ENCODE measurements at places on chromosomes 3 and 15.

DNA sequence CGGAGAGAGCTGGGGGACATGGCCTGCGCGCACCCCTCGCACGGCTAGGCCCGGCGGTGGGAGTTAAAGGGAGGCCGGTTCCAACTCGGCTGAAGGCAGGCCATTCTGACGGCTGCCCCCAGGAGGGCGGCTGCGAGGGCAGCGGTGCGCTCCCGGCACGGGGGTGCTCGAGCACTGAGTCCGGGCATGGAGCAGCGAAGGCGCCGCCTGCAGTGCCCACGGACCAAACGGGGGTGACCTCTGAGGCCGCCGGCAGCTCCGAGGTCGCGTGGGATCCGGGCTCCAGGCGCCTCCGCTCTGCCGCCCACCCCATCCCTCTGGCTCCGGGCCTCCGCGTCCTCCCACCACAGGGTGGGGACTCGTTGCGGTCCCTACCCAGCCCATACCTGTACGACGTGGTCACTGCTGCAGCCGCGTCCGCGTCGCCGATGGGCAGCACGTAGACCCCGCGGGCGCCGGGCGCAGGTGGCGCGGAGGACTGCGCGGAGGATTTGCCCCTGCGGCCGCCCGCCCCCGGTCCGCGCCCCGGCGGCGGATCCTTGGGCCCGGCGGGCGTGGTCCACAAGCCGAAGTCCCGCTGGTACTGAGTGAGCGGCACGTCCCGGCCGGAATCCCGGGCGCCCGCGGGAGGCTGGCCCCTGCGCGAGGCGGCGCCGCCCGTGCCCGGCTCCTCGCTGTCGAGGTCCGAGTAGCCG is 469 bp downstream of the MAP6D1 start:
- DNase-seq, result peak; percentile 64

DNA sequence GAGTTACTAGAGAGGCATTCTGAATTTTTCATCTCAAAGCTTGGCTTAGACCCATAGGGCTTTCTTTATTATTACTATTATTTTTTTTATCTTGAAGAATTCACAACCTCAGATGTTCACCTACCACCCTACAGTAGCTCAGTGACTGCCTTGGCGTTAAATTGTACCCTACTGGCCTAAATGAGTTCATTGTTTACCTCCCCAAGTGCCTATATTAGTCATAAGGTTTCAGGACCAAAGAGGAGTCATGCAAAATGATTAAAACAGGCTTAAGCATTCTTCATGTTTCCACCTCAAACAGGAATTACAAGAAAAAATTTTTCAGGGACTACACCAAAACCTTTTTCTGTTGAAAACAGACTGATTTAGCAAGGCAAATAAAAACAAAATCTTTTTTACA is 751.5 kb downstream of the SQOR start:
- no peak for DNase-seq

- no peak for DNase-seq
These were observed 33.0 kb upstream of the LACTB start for GRCh38 chr15:63088533-63089245.

- no peak for DNase-seq
These were observed 172.8 kb upstream of the ICE2 start for GRCh38 chr15:60651734-60652141.

- DNase-seq, result no peak
These were observed 81.6 kb downstream of the DNASE1L3 start for GRCh38 chr3:58129041-58129770.

DNA sequence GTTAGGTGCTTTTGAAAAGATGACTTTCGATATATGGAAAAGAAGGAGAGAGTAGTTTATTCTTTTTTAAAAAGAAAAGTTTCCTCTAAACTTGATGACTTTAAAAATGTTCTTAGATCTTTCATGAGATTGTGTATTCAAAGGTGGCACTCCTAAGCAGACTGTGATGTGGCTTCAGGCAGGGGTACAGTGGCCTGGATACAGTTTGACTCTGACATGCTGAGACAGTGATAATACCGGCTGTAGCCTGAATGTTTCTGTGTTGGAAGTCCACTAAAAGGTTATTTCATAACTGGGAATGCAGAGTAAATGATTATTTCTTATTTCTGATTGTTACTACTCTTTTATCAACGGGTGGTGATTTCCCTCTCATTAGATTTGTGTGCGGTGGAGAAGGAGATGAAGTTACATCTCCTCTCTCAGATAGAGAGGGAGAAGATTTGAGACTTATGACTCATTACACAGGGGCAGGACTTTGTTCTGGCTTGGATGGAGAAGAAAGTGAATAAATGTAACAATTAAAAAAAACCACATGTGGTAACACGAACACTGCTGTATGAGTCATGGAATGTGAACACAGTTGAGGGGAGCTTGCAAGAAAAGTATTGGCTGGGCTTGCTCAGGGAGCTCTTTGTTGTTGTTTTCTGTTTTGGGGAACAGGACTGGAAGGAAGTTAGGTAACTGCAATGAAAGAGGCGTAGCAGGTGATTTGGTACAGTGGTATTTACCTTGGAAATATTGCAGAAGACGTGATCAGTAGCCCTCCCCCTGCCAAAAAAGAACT is 21.6 kb downstream of the SPTSSB start:
- no peak for DNase-seq

- DNase-seq, result no peak
These were observed 77.1 kb downstream of the SEMA6D start for GRCh38 chr15:47794252-47794914.

- no peak for DNase-seq
These were observed 31.6 kb downstream of the SCAP start for GRCh38 chr3:47444103-47444502.

DNA sequence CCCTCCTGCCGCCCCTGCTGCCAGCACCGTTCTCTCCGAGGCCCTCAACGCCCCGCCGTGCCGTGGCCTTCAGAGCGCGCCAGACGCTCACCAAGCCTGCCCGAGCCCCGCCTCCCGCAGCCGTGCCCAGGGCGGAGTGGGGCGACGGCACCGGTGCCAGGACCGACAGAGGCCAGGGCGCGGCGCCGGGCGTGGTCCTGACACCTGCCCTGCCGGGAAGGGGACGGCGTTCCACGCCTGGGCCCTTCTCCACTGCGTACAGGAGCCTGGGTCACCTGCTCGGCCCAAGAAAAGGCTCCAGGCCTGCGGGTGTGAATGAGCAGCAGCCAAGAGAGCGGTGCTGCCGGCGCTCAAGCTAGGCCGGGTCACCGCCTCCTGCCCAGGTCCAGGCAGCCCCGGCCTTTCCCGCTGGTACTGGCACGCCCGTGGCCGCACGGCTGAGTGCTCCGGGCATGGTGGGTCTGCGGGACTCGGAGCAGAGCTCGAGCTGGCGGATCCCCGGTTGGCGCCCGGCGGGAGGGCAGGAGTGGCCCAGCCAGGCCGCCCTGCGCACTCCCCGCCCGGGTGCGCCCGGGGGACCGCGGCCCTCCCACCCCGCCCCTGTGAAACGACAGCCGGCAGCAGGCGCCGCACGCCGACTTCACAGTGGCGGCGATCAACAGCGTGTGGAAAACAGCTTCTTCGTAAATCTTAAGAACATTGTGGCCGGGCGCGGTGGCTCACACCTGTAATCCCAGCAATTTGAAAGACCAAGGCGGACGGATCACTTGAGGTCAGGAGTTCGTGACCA is 4.2 kb downstream of the OCA2 start:
- DNase-seq, result no peak

DNA sequence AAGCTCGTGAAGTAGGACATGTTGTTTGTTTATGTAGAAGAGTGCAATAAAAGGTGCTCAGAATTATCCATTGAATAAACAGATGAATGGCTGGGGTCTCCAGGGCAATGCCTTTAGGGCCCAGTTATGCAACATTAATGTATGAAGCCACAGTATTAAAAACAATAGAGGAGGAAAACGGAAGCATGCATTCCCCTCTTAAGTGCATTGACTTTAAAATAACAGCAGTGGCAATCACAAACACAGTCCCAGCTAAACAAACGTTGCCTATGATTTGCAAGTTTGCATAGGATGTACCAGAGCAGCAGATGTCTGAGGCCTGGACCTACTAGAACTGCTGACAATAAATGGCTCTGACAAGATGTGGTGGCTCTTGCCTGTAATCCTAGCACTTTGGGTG is 60.6 kb upstream of the GCNT3 start:
- DNase-seq, result no peak

DNA sequence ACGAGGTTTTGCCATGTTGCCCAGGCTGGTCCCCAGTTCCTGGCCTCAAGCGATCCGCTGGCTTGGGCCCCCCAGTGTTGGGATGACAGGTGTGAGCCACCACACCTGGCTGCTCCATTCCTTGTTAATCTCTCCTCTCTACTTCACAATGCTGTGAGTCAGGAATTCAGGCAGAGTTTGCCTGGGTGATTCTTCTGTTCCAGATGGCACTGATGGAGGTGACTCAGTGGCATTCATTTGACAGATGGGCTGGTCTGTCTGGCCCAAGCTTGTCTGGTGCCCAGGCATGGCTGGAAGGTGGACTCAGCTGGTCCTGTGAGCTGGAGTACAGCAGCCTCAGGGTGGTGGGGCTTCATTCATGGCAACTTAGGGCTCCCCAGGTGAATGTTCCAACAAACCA is 43.2 kb downstream of the SLC6A20 start:
- no peak for DNase-seq

- DNase-seq, result no peak
These were observed 96.3 kb upstream of the BCL6 start for GRCh38 chr3:187841560-187841959.

DNA sequence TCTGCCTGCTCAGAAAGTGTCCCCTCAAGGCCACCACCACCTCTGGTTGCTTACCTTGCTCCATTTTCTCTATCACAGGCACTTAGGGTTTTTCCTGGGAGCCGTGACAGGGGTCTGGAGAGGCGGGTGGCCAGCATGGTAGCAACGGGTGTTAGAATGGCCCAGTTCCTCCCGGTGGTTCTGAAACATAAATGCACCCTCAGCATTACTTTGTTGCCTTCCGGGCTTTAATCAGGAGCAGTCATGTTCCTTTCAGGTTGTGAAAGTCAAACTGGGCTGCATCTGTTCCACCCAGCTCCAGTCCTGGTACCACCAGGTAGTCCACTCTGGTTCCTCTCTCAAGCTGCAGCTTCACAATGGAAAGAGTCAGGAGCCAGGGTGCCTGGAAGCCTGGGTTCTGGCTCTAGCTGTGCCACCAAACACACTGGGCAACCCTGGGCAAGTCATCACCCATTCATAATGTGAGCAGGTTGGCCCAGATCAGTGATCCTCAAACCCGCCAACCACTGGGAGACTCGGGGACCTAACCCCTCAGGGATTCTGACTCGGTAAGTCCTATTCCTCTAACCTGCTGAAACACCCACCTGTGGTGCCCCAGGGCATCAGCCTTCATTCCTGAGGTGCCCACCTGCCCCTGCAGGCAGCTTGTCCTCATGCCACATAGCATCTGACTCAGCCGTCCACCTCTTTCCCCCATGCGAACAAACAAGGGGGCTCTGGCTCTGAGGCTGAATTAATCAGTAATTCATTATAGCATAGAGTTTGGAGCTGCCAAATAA is 9.3 kb downstream of the BDH1 start:
- no peak for DNase-seq

GRCh38 chr15:35738370-35738769 is 192.4 kb upstream of the DPH6 start:
- no peak for DNase-seq

GRCh38 chr15:34252545-34252944 is 27.7 kb downstream of the EMC4 start:
- DNase-seq, result no peak

DNA sequence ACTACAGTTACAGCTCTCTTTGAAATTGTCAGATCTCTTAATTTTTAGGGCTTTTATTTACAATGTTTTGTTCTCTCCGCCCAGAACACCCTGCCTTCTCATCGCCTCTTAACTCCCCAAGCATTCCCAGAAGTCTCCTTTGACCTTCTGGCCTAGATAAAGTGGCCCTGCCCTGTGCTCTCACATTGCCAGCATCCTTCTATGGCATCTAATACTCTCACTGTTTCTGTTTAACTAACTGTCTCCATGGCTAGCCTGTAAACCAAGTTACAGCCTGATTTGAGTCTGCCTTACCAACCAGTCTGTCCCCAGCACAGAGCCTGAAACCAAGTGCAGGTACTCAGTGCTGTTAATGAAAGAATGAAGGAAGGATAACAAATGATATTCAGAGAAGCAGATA is 19.9 kb downstream of the COL8A1 start:
- DNase-seq, result no peak

DNA sequence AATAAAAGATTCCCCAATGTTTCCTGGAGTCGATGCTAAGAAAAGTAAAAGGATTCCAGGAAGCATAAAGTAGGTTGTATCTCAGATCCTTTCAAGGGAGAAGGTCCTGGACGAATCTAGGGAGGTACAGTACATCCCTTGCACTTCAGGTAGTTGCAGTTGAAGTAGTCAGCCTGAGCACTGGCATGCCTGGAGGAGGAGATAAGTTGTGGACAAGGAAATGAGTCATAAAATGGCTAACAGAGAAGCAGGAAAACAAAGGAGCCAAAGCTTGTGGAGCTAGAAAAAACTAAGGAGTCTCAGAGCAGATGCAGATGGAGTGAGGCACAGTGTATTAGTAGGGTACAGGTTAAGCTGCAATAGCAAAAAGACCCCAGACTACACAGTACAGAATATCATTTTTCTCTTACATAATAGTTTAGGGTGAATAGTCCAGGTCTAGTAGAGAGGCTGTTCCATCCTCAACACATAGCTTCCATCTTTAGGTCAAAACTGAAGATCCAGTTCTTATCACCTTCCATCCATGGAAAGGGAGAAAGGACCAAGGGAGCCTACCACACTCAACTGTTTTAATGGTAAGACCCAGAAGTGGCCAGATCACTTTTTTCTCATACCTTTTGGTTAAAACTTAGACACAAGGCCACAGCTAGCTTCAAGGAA is 41.3 kb downstream of the COL6A5 start:
- DNase-seq, result no peak

GRCh38 chr3:16738451-16738850 is 133.2 kb upstream of the DAZL start:
- no peak for DNase-seq

- DNase-seq, result no peak
These were observed 136.2 kb downstream of the LRTM1 start for GRCh38 chr3:54791501-54792156.

- DNase-seq, result no peak
These were observed 83.3 kb downstream of the SNRK start for GRCh38 chr3:43369404-43370292.

DNA sequence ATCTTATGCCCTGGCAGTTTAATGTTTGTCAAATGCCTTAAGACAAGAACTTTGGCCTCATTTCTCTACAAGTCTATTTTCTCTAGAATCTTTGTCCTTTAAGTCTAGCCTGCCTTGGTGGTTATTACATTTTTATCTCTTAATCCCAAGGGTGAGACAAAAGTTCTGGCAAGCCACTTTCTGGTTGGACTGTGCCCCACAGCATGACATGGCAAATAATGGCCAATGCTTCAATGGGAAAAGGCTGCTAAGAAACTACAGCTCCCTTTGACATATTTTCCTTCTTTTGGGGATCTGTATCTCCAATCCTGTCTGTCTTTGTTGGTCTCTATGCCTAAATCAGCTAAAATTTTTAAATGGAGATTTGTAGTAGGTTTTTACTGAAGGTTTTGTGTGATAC is 181.6 kb upstream of the MBNL1 start:
- DNase-seq, result no peak
